ENCODE measurements at places on chromosomes 3 and 15.

- no peak for DNase-seq
These were observed 99.0 kb downstream of the ST8SIA2 start for GRCh38 chr15:92492551-92493115.

DNA sequence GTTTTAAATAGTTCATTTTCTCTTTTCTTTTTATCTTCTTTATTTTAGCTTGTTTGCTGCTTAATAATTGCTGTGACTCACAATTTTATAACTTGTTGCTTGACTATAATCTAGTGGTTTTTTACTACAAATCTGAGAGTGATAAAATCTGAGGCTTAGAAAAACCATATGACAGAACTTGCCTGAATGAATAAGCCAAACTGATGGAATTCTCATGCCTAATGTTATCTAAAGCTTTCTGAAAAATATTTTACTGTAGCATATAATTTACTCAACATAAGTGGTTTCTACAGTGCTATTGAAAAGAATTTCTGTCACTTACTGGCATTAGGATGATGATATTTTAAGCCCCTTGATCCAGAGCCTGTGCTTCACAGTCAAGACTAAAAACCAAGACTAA is 175.1 kb downstream of the VGLL3 start:
- no peak for DNase-seq

DNA sequence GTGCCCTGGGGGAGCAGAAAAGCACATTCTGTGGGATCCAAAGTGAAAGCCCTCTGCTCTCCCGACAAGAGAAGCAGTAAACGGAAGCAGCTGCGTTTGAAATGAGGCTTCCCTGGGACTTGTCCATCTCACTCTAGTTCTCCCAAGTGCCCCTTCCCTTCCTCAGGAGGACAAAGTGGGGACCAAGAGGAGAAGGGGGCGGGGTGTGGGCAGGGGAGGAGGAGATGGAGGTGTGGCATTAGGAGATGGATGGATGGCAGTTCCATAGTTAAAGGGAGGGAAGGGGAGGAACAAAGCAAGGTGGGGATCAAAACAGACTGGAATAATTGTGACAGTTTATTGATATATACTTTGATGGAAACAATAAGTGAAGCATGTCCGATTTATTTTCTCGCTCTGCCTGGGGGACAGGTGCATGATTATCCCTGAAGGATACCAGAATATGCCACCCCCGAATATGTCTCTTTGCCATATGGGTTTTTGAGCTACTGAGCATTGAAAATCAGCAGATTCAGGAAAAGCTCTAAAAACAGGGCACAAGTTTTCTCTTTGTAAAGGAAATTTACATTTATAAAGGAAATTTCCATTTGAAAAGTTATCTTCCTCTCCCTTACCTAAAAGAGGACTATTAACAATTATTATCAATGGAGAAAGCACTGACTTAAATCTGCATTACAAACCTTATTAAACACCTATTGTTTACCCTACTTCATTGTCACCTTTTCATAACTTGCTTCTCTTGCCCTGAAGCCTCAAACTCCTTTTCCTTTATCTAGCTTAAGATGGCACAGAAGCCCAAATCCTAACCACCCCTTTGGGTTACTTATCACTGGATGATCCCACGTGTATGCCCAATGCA is 58.9 kb upstream of the DAZL start:
- no peak for DNase-seq

GRCh38 chr3:13881536-13882410 is 1.9 kb upstream of the WNT7A start:
- DNase-seq, result no peak

GRCh38 chr15:80343554-80343992 is 60.6 kb upstream of the ARNT2 start:
- peak; percentile 66 for DNase-seq

GRCh38 chr3:17505856-17506255 is 236.6 kb downstream of the TBC1D5 start:
- DNase-seq, result no peak

GRCh38 chr3:141684758-141685157 is 53.3 kb upstream of the RNF7 start:
- no peak for DNase-seq

GRCh38 chr3:87901141-87901540 is 157.7 kb downstream of the CGGBP1 start:
- no peak for DNase-seq

- no peak for DNase-seq
These were observed 57.1 kb downstream of the PDIA5 start for GRCh38 chr3:123123716-123124616.

GRCh38 chr3:154018100-154018696 is 103.0 kb upstream of the ARHGEF26 start:
- no peak for DNase-seq

GRCh38 chr15:99100245-99101173 is 4.4 kb upstream of the SYNM start:
- DNase-seq, result peak; percentile 84

DNA sequence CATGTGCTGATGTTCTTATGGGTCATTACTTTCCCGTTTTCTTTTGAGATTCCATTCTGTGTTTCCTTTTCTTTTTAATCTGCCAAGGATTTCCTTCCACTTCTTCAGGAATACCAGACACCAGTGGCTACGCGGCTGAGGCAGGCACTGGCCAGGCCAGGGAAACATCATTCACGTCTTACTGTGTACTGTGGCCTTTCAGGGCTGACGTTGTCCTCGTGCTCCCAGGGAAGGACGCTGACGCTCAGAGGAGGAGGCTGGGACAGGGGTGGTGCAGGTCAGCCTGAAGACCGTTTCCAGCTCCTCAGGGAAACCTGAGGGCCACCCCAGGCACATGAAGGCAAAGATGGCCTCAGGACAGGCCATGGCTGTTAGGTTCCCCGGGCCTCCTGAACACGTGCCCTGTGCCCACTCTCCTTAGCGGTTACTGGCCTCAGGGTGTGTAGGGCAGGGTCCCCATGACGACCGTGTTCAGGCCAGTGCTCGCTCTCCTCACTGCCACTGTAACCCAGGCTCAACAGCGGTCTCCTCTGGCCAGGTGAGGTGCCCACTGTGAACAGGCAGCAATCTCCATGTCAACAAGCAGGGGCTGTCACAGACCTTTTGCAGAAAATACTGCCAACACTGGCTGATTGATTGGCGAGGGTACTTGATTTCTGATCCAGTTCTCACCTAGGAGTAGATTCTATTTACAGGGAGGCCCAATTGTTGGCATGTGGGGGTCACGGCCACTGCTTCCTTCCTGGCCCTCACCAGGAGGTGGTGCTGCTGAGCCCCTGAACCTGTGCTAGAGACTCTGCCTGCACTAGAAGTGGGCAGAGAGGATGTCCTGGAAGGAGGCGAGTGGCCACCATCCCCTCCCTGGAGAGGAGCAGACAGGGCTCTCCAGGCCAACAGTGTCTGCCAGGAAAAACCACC is 169.5 kb downstream of the ATP10A start:
- no peak for DNase-seq

- no peak for DNase-seq
These were observed 50.4 kb upstream of the CMSS1 start for GRCh38 chr3:99767291-99767690.

DNA sequence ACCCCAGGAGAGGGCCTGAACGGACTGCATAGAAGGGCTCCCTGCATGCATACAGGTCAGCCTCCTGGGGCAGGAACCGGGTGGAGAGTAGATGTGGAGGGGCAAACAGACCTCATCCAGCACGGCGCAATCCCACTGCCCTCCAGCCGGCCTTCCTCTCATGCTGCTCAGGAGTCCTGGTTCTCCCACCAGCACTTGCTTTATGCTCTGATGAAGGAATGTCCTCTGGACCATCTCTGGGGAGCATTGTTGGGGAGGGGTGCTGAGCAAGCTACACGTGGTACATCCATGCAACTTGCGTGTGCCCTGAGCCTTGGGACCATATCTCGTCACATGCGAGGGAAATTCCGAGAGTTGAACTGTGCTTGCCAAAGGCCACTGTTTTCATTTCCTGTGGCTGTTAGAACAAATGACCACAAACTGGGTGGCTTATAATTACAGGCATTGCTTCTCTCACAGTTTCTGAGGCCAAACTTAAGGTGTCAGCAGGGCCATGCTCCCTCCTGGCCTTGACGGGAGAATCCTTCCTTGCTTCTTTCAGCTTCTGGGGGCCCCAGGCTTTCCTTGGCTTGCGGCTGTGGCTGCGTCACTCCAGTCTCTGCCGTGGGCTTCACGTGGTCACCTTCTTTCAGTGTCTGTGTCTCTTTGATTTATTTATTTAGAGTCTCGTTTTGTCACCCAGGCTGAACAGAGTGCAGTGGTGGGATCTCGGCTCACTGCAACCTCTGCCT is 12.2 kb downstream of the SELENOS start:
- no peak for DNase-seq

- no peak for DNase-seq
These were observed 7.4 kb downstream of the APPL1 start for GRCh38 chr3:57234613-57235575.

- DNase-seq, result no peak
These were observed 14.1 kb downstream of the XXYLT1 start for GRCh38 chr3:195256639-195257453.

DNA sequence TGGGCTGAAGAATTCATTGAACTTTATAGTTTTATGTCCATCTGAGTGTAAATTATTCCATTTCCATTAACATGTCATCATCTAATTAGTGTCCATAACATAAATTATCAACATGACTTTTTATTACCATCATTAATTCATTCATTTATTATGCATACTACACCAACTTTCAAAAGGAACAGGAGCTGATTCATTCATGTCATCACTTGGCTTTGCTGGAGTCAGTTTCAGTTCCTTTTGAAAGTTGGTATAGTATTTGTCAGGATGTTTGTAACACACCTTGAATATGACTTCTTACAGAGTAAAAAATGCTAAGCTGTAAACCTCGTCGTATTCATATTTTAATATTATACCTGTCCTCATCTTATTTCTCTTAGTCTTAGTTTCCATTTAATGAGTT is 298.0 kb upstream of the RBMS3 start:
- no peak for DNase-seq

GRCh38 chr3:133443649-133444422 is 44.0 kb downstream of the BFSP2 start:
- no peak for DNase-seq

DNA sequence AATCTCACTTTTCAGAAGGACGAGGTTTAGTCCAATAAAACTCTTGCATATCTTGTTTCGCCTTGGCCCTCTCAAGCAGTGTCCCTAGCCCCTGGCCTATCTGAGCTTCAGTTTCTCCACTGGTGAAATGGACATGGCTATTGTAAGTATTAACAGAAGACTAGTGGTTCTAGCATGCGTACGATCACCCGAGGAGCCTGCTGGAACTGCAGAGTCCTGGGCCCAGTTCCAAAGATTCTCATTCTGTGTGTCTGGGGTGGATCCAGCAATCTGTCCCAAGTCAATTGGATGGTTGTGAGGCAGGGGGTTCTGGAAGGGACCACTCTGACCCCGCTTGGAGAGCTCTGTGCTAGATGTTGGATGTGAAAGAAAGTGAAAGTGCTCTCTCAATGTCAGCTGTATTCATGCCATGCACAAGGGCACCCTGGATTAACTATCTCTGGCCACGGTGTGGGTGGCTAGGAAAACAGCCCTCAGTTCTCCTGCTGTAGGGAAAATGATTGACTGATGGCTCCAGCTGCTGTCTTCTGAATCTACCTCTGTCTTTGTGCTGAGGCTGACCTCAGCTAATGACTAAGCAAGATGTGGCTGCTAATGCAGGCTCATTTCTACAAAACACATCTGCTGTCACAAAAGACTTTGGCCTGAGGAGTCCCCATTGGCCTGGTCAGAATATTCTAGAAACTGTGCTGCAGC is 1.9 kb upstream of the PLA1A start:
- no peak for DNase-seq

GRCh38 chr15:99895189-99895955 is 162.1 kb upstream of the LYSMD4 start:
- no peak for DNase-seq

GRCh38 chr3:71466483-71466882 is 117.0 kb downstream of the FOXP1 start:
- no peak for DNase-seq

DNA sequence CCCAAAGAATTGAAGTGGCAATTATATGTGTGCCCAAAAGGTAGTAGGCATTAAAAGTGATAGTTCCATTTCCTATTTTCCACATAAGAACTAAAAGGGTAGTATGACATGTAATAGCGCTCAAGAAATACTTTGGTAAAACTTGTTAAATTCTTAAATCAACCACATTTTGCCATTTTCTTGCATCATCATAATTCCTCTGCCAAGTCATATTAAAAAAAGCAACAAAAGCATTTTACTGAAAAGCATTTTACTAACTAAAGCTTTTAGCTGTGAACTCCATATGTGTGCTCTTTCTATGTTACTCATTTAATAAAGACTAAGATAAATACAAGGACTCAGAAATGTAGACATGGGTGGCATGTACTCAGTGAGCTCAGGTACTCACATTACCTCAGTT is 70.1 kb downstream of the GPR160 start:
- DNase-seq, result no peak

DNA sequence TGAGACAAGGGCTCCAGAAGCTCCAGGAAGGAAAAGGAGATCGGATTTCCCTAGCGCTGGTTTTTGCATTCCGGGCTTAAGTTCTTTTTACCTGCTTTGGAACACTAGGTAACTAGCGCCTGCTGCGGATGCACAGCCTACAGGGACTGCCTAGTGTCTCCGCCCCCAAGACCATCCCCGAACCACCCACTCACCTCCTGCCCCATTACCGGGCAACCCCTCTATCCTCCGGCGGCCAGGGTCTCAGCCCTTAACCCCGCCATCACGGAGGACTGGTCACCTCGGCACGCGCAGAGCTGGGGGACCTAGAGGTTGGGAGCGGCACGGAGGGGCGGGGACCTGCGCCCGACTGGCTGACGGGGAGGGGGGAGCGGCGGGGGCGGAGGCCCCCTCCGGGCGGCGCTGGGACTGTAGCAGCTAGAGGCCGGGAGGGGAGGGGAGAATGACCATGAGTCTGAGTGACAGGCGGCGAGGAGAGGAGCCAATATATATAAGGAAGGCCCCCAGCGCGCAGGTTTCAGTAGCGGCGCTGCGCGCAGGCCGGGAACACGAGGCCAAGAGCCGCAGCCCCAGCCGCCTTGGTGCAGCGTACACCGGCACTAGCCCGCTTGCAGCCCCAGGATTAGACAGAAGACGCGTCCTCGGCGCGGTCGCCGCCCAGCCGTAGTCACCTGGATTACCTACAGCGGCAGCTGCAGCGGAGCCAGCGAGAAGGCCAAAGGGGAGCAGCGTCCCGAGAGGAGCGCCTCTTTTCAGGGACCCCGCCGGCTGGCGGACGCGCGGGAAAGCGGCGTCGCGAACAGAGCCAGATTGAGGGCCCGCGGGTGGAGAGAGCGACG is at the start of gene DLL4:
DLL4 (plus strand) TSS at position 520 of the 839 bp plus-strand sequence. CDS start 329 bp downstream, outside the sequence.
- peak; percentile 89 for DNase-seq

DNA sequence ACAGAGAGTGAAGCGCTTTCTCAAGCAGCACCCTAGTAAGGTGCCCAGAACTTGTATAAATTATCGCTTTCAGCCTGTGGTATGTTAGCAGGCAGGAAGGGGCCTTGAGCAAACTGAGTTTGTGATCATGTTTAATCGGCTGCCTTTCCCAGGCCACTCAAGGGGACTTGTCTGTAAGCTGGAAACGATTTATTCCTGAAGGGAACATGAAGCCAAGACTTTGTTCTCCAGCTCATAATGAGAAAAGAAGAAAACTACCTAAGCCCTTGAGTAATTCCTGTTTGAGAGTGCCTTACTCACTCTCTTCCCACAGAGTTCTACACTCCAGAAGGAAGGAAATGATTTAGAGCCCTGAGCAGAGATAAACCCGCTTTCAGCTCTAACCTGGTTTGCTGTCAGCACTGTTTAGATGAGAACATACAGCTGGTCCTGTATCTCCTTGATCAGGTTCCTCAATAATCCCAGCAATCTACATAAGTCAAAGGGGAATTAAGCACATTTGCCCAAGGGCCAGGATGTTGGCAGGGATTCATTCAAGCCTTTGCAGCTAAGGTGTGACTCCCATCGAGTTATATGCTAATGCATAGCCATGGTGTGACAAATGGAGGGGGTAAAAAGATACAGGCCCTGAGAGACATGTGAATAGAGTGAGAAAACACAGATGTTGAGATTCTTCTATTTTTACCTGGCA is 187.7 kb upstream of the SLC24A5 start:
- no peak for DNase-seq
